ENCODE measurements at places on chromosomes 16 and 17.

GRCh38 chr17:70375406-70375805 lies 206.1 kb downstream of the KCNJ2 start:
- DNase-seq = no peak

DNA sequence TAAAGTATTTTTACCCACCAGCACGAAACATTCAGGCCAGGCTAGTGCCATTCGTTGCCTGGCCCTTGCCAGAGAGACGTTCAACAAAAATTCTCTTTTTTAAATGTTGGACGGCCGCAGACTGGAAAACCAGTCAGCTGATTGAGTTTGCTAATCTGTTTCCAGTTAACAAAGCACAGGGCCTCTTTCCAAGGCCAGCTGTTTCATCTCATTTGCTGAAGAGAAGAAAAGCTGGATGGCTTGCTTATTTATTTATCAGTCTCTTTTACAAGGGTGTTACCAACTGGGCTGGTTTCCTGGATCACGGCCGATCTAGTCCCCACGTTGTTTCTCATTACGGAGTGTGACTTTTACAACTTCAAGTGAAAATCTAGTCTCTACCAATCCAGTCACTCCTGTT lies 418.7 kb upstream of the DYNLRB2 start:
- no peak for DNase-seq

DNA sequence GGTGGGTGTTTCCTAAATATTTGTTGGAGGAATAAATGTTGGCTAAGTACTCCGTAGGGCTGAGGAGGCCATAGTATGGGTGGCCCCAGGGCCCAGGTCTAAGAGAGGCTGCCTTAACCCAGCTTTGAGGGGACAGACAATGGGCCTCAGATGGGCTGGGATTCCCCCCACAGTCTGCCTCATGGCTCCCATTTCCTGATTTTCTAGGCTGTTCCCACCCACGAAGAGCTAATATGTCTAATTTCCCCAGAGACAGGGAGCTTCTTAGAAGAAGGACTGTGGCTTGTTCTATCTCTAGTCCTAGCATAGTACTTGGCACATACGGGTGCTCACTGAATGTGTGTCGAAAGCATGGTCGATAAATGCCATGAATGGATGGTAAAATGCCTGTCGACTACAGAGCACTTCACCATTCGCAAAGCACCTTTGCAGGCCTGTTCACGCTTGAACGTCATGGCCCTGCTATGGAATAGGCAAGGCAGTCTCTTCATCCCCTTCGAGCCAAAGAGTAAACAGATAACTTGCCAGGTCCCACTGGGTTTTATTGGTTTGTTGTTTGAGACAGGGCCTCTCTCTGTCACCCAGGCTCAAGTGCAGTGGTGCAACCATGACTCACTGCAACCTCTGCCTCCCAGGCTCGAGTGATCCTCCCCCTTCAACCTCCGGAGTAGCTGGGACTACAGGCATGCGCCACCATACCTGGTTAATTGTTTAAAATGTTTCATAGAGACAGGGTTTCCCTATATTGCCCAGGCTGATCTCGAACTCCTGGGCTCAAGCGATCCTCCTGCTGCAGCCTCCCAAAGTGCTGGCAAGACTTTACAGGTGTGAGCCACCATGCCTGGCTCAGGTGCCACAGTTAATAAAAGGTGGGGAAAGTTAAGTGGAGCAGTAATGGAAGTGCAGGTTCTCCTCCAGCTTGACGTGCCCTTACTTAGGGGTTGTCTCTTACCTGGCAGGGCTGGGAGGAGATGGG lies 9.7 kb downstream of the CHAD start:
- no peak for DNase-seq

GRCh38 chr16:69031877-69032301 lies 73.6 kb upstream of the HAS3 start:
- no peak for DNase-seq

DNA sequence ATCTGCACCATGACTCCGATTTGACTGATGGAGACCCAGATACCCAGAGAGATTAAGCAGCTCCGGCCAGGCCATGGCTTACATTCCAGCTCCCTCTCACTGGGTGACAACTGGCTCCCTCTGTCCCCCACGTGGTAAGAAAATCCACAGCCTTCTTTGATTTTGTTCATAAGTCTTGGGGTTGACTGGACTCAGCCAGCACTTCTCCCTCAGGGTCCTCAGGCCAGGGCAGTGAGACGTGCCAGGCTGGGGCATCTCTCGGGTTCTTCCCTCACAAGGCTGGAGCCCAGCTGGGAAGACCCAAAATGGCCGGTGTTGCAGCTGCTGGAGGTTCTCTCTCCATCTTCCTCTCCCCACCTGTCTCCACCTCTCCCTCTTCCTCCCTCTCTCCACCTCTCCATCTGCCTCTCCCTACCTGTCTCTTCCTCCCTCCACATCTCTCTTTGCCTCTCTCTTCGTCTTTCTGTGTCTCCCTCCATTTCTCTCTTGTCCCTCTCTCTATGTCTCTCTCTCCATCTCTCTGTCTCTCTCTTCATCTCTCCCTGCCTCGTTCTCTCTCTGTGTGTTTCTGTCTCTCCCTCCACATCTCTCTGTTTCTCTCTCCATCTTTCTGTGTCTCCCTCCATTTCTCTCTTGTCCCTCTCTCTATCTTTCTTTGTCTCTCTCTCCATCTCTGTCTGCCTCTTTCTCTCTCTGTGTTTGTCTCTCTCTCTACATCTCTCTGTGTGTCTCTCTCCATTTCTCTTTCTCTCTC lies 105.3 kb downstream of the FOXL1 start:
- DNase-seq = no peak

GRCh38 chr16:31083081-31083480 lies 5.7 kb downstream of the PRSS53 start:
- DNase-seq = no peak

- peak; percentile 47 for DNase-seq
These were observed 6.8 kb upstream of the ITGAD start for GRCh38 chr16:31386157-31386984.

- no peak for DNase-seq
These were observed 497.7 kb upstream of the CDH11 start for GRCh38 chr16:65619606-65620005.

GRCh38 chr17:64466019-64466735 lies 17.3 kb downstream of the MILR1 start:
- DNase-seq = no peak

- no peak for DNase-seq
These were observed 24.4 kb downstream of the RBL2 start for GRCh38 chr16:53458635-53459034.

- no peak for DNase-seq
These were observed 28.7 kb downstream of the SOX8 start for GRCh38 chr16:1010251-1010650.

- DNase-seq = no peak
These were observed 342.2 kb upstream of the TNRC6C start for GRCh38 chr17:77616254-77616731.

DNA sequence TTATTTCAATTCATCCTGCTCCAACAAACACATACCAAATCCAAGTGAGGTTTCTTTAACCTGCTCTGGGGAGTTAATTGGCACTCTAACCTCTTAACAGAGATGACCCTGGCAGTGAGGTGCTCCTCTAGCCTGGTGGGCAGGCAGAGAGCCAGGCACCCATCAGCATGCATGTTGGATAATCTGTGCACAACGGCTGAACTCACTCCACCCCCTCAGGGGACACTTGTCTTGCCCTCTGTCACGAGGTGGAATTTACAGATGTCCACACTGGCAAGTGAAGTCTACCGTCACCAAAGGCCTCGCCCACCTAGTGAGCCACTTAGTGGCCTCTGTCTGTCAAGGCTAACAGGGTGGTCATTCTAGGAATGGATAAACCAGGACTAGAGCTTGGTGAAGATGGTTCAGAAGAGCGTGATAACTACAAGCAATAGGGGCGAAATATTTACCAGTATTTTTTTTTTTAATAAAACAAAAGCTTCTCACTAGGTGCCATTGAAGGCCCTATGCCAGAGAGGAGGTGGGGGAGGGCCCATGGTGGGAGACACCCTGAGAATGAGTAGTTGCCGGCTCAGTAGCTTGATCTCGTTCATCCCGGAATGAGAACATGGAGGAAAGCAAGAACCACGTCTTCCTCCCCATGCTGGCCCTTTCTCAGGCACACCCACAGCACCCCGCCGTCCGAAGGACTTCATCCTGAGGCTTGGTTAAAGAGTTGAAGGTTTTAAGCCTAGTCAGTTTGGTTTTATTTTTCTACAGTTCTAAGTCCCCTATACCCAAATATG lies 25.2 kb downstream of the PLD6 start:
- no peak for DNase-seq

GRCh38 chr16:69108064-69108904 lies 2.8 kb downstream of the HAS3 start:
- DNase-seq = no peak

DNA sequence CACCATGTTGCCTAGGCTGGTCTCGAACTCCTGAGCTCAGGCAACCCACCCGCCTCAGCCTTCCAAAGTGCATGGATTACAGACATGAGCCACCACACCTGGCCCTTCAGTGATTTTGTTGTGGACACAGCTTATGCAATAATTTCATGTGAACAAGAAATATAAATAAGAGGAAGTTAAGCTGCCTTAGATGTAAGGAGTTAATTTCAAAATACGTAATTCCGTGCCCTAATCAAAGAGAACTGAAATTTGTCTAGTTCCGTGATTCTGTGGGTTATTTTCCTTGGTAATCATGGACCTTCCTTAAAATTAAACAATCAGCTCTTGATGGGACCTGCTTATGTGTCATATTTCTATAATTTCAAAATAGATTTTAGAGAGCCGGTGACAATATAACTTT lies 11.9 kb downstream of the TVP23A start:
- no peak for DNase-seq

DNA sequence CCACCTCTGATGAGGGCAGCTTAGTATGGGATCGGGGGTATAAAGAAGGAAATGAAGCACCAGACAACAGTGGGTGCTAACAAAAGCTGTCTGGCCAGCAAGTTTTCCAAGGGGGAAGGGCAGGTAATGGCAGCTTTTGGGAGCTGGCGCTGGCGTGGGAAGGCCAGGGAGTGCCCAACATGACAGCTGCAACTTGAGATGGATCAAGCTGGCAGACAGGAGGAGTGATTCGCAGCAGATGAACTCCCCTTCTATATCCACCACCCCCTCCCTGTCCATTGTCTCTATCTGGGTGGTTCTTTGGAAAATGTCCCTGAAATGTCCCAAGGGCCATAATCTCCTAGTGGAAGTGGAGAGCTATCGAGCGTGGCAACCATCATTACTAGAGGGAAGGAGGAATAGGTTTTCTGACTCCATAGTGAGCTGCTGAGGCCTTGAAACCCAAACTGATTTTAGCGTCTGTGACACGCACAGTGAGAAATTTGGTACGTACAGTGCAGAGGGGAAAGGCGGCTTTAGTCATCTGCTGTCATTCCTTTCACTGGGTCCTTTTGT lies 4.8 kb upstream of the INPP5K start:
- DNase-seq = no peak

DNA sequence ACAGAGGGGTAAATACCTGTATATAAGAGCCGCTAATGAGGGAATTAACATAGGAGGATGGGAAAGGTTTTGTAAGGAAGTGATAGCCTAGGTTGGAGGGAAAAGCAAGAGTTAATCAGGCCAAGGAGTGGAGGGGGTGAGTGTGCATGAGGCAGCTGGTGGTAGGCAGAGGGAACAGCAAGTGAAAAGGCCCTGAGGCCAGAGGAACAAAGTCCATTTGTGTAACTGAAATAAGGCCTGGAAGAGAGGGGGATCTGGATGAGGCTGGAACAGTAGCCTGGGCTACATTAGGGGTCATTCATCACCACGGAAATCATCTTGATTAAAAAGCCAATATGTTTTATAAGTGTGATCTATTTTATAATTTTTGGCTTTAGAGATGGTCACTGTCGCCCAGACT lies 45.7 kb downstream of the FZD2 start:
- no peak for DNase-seq

DNA sequence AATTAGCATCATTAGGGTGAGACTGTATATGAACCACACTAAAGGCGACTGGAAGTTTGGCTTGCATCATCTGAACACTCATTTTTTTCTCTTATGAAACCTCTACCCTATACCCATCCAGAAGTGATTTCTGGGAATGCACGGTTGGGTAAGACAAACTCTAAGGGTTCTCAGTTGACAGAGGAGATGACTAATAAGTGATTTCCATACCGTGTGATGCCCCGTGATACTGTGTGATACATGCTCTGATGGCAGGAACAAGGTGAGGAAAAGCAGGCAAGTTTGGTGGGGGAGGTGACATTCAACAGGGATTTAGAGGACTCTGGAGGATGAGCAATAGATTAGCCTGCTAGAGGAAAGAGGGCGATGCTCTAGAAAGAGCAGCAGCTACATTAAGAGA lies 156.4 kb upstream of the CCL2 start:
- DNase-seq = no peak

DNA sequence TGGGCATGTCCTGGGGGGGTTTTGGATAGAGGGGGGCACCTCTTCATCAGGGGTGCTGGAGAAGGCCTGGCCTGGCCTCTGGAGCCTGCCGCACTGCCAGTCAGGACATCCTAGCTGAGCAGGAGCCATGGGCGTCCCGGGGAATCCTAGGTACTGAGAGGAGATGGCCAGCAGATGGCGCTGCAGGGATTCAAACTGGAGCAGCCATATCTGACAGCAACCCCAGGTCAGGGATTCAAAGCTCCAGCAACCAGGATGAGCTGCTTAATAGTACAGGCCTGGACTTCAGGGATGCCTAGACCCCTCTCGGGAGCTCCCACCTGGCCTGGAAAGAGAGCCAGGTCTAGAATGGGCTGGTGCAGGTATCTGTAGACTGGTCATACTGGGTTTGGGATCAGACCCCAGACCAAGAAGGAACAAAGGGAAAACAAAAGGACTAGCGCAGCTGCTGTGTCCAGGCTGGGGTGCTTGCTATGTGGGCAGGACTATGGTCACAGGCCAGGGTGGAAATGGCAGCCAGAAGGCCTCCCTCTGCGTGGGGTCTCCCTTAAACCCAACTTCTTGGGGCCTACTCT lies 306.9 kb upstream of the RBFOX1 start:
- DNase-seq = peak; percentile 53

DNA sequence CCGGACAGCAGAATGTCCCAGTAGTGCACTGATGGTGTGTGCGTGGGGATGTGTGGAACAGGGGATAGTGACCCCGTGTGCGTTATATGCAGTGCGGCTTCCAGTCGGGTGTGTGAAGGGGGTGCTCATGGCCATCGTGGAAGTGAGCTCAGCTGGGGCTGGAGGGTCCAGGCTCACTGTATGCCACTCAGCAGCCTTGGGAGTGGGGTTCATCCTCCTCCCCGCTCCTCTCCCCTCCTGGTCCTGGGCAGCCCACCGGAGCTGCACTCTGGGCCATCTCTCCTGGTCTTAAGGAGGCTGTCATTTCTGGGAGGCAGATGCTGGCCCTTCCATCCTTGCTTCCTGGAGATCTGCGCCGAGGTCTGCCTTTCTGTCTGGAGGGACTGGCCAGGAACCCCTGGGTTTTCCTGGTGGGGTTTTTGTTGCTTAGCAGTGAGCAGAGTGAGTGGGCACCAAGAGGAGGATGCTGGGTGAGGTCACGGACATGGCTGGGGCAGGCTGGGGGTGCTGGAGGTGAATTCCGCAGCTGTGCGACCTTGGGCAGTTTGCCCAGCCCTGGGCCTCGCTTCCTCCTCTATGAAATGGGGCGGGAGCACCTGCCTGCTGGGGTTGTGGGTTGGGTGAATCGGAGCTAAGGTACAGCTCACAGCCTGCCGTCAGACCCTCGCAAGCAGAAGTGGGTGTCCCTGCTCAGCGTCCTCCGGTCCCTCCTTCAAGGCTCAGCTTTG lies 164.1 kb downstream of the SEC14L1 start:
- DNase-seq = no peak
